Pancreas (tissue), 10 donors: ENCODE measurements at places on chromosomes 1 and 21. TPM values are rescaled to one million over a fixed set of nuclear protein-coding genes. Genes with fewer than 3 reads are reported as not detected.

TTLL10 gene
- total RNA-seq: 0.51 TPM

FLVCR1 gene
- total RNA-seq: 3.6 TPM

PTGS2 gene
- 0.90 TPM for total RNA-seq

BEND5 gene
- total RNA-seq: 3.5 TPM

TNFRSF4 gene
- 1.2 TPM for total RNA-seq

ARHGEF10L gene
- 49.5 TPM for total RNA-seq

C1orf115 gene
- 5.2 TPM for total RNA-seq

- H3K27ac ChIP-seq: no peak overlapping the region
- peak; percentile 13 for DNase-seq
- no peaks in the 10 kb centered on the region for H3K36me3 ChIP-seq
- H3K4me3 ChIP-seq: no peak overlapping the region
- H3K4me1 ChIP-seq: peaks cover 7% of the 10 kb centered on the region
Observed at GRCh38 chr1:59043796-59044195, 253.1 kb upstream of the FGGY start.

DNA sequence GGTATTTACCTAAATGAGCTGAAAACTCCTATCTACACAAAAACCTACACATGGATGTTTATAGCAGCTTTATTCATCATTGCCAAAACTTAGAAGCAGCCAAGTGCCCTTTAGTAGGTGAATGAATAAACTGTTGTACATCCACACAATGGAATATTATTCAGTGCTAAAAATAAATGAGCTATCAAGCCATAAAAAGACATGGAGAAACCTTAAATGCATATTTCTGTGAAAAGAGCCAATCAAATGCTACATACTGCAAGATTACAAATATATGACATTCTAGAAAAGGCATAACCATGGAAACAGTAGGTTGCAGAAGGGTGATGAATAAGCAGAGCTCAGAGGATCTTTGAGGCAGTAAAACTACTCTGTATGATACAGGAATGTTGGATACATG lies 23.3 kb downstream of the ABCB10 start:
- H3K27me3 ChIP-seq: no peaks in the 10 kb centered on the region
- H3K4me1 ChIP-seq: no peaks in the 10 kb centered on the region
- H3K36me3 ChIP-seq: no peaks in the 10 kb centered on the region
- DNase-seq: no peak
- no peak overlapping the region for H3K4me3 ChIP-seq

- peak; percentile 12 for DNase-seq
- H3K36me3 ChIP-seq: no peaks in the 10 kb centered on the region
- H3K4me1 ChIP-seq: no peaks in the 10 kb centered on the region
- H3K27me3 ChIP-seq: no peaks in the 10 kb centered on the region
- H3K27ac ChIP-seq: no peak overlapping the region
Observed at GRCh38 chr21:46161633-46162592, 6.5 kb upstream of the FTCD start.

DNA sequence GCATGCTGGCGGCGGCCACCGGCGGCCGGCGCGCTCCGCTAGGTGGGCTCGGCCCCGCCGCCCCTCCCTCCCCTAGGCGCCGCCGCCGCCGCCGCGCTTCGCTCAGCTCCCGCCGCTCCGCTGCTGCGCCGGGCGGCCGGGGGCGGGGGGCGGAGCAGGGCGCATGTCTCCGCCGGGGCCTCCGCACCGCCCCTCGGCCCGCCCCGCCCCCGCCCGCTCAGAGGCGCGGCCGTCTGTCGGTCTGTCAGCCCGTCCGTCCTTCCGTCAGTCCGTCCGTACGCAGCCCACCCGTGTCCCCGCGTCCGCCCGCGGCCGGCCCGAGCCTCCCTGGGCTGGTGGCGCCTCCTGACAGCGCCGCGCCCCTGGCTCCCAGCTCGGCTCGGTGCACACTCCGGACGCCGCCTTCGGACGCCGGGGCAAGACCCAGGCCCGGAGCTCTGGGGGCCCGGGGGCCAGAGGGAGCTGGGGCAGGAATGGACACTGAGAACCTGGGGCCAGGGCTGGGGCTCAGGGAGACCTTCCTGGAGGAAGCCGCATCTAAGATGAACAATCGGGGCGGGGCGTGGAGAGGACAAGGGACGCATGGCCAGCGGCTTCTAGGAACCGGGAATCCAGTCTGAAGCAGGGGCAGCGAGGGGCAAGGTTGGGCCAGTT lies at the start of gene GPR153:
Gene GPR153, minus strand, starts transcription at position 138 of the 654 bp plus-strand sequence. CDS start 6,193 bp downstream, outside the sequence.
- no peaks in the 10 kb centered on the region for H3K27me3 ChIP-seq
- no peak within 1 kb of the TSS for H3K27ac ChIP-seq
- no peaks in the 10 kb centered on the region for H3K4me1 ChIP-seq
- H3K4me3 ChIP-seq: peak within 1 kb of the TSS; percentile 30

DNA sequence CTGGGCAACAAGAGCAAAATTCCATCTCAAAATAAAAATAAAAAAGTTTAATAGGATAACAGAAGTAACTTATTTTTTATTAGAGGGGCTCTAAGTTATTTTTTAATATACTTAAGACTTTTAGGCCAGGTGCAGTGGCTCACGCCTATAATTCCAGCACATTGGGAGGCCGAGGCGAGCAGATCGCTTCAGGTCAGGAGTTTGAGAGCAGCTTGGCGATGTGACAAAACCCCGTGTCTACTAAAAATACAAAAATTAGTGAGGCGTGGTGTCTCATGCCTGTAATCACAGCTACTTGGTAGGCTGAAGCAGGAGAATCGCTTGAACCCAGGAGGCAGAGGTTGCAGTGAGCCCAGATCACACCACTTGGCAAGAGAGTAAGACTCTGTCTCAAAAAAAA lies 180.5 kb upstream of the NR5A2 start:
- H3K4me3 ChIP-seq: no peak overlapping the region
- no peak overlapping the region for H3K27ac ChIP-seq
- H3K27me3 ChIP-seq: no peaks in the 10 kb centered on the region
- H3K4me1 ChIP-seq: no peaks in the 10 kb centered on the region

DNA sequence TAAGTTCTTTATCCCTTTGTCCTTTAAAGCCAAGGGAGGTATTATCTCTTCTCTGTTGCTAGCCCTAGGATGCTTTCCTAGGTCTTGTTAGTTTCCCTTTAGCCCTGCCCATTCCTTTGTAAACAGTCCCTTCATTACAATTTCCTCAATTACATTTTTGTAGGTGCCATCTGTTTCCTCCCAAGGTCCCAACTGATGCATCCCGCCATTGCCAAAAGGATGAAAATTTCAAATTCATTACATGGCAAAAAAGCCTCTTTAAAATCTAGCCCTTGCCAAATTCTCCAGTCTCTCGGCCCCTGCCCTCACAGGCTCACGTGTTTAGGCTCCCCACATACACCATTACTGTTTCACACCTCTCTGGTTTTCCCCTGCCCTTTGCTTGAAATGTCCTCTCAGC lies 151.9 kb upstream of the C1orf87 start:
- no peak overlapping the region for H3K4me3 ChIP-seq
- no peaks in the 10 kb centered on the region for H3K27me3 ChIP-seq
- no peaks in the 10 kb centered on the region for H3K4me1 ChIP-seq
- no peak for DNase-seq
- H3K36me3 ChIP-seq: no peaks in the 10 kb centered on the region

DNA sequence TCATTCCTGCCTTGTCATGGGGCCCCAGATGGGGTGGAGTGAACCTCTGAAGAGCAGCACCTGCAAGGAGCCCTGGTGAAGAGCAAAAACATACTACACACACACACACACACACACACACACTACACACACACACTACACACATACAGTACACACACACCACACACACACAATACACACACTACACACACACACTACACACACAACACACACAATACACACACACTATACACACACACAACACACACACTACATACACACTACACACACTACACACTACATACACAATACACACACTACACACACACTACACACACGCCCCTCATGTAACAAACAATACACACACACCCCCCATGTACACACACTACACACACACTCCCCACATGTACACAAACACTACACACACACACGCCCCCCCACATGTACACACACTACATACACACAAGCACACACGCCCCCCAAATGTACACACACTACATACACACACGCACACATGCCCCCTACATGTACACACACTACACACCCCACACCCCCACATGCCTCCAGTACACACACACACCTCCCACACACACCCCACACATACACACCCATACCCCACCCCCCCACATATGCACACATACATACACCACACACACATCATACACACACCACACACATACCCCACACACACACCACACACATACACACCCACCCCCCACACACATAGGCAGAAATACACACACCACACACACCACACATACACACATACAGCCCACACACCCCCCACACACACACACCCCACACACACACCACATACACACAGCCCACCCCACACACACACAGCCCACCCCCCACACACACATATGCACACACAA lies 9.3 kb downstream of the SLC2A5 start:
- H3K36me3 ChIP-seq: no peaks in the 10 kb centered on the region
- no peak for DNase-seq
- no peaks in the 10 kb centered on the region for H3K27me3 ChIP-seq
- H3K4me1 ChIP-seq: no peaks in the 10 kb centered on the region

GRCh38 chr1:51523931-51524330 lies 4.9 kb upstream of the EPS15 start:
- no peaks in the 10 kb centered on the region for H3K27me3 ChIP-seq
- H3K27ac ChIP-seq: no peak overlapping the region
- H3K4me3 ChIP-seq: no peak overlapping the region
- no peaks in the 10 kb centered on the region for H3K36me3 ChIP-seq
- DNase-seq: no peak

- no peaks in the 10 kb centered on the region for H3K36me3 ChIP-seq
- H3K27ac ChIP-seq: no peak overlapping the region
- no peak overlapping the region for H3K4me3 ChIP-seq
- DNase-seq: no peak
- no peaks in the 10 kb centered on the region for H3K4me1 ChIP-seq
Observed at GRCh38 chr1:228182296-228183030, 16.9 kb downstream of the IBA57 start.

- H3K4me3 ChIP-seq: no peak overlapping the region
- H3K36me3 ChIP-seq: no peaks in the 10 kb centered on the region
- DNase-seq: no peak
- no peaks in the 10 kb centered on the region for H3K27me3 ChIP-seq
Observed at GRCh38 chr1:27789540-27790041, 16.6 kb downstream of the STX12 start.

DNA sequence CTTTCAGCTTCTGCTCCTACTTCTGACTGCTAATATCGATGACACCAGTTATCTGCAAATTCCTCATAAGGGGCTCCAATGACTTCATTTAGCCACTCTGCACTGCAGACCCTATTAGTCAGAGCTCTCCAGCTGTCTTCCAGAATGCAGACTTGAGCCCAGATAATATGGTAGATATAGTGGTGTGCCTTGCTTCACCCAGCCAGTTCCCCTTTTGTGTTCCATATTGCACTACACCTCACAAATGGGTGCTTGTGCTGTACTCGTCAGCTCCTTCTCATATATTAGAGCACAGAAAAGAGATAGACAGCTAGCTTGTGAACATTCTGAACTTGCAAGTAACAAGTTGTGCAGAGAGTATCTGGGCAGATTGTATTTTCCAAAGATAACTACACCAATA lies 23.7 kb upstream of the COG2 start:
- H3K27ac ChIP-seq: no peak overlapping the region
- no peak overlapping the region for H3K4me3 ChIP-seq
- H3K4me1 ChIP-seq: no peaks in the 10 kb centered on the region
- no peaks in the 10 kb centered on the region for H3K27me3 ChIP-seq
- DNase-seq: no peak

- H3K27me3 ChIP-seq: no peaks in the 10 kb centered on the region
- no peak overlapping the region for H3K27ac ChIP-seq
- peaks cover 32% of the 10 kb centered on the region for H3K4me1 ChIP-seq
- no peak overlapping the region for H3K4me3 ChIP-seq
- no peak for DNase-seq
Observed at GRCh38 chr21:45290948-45291612, 3.4 kb upstream of the POFUT2 start.
